ENCODE measurements at places on chromosomes 11 and 22.

DNA sequence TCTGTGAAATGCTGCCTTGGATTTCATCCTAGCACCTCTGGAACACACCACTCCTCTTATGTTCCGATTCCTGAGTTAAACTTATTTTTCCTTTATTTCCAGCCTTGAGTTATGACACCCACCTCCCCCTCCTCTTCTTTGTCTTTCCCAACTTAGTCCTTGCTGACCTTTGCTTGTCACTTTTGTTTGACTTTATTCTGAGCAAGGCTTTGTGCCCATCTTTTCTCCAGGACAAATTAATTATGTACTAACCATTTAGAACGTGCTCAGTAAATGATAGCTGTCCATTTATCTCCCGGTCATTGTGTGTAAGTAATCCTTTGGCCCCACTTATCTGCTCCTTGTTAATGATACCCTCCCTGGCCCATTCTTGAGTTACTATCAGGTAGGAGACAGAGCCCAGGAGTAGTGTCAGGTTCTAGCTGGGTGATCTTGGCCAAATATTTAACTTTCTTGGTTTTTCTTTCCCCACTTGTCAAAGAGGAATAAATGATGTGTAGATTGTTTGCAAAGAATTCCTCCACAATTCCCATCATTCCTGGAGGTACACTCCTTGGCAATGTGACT lies 44.2 kb downstream of the EXPH5 start:
- DNase-seq = no peak

- DNase-seq = peak; percentile 77
These were observed 50.5 kb downstream of the MAPK1 start for GRCh38 chr22:21816787-21817496.

GRCh38 chr22:36385491-36386350 lies 2.0 kb downstream of the MYH9 start:
- DNase-seq = no peak

GRCh38 chr11:46215208-46215931 lies 62.1 kb upstream of the CREB3L1 start:
- DNase-seq = no peak

DNA sequence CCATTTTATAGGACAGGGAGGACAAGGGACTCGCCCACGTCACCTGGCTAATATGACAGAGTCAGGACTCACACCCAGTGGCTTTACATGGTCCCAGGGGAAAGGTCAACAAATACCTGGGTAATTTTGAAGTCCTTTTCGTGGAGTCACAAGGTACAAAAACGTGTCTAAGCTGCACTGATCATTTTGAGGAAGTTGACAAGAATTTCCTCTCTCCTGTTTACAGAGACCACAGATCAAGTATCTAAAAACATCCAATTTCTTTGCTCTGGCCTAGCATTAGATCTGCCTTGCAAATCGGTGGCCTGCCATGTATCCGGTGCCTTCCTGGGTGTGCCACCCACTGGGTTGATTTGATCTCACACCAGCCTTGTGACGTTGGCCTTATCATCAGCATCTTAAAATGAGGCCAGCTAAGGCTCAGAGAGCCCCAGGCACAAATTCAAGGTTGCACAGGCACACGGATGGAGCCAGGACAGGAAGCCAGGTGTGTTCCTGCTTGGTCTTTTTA lies 17.6 kb downstream of the GDPD5 start:
- DNase-seq = peak; percentile 77

GRCh38 chr11:90288212-90288821 lies 65.5 kb upstream of the CHORDC1 start:
- DNase-seq = peak; percentile 20

DNA sequence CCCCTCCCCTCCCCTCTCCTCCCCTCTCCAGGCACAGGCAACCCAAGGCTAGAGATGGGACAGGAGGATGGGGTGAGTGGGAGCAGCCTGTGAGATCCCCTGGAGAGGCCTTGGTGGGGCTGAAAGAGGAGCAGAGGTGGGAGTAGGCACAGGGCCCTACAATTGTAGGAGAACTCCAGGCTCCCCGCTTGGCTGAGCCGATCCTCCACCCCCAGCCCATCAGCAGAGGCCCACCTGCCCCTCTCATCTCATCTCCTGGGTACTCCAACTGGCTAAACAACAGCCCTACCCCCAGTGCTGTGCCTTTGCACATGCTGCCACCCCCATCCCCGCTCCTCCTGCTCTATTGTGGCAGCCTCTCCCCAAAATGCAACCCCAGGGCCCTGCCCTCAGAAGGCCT lies 52.0 kb upstream of the A4GALT start:
- DNase-seq = no peak

DNA sequence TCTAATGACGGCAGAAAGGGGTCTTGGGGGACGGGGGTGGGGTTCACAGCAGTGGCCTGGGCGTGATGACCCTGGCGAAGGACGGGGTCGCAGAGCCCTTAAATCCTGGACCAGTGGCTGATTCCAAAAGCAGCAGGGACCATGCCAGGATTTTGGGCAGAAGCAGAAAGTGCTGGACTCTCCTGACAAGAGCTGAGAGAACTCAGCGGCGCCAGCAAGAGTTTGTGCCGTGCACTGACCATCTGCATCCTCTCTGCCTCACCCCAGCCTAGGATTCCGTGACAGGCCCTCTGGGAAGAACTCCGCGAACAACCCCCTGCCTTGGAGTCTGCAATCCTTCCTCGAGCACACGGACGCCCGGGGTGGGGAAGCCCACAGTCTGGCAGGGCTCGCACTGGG lies 644 bp upstream of the NDUFV1 start:
- DNase-seq = no peak

- no peak for DNase-seq
These were observed 191.4 kb downstream of the ARHGAP42 start for GRCh38 chr11:100878474-100878873.

DNA sequence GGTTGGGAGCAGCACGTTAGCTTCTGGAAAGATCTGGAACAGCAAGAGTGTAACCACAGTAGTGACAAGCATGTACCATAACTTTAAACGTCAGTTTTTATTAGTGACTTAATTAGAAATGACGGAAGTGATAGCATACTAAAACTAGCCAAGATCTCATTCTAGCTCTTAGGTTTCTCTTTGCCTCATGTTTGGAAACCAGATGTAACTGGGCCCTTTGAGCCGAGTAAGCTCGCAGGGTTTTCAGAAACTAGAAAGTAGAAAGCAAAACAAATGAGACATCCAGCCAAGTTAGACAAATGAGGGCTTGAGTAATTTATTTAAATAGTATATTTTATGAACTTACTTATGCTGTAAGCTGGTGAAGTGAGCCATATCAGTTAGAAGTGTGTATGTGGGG lies 40.2 kb upstream of the SLC5A12 start:
- DNase-seq = no peak

GRCh38 chr22:45554040-45554406 lies 51.3 kb downstream of the FBLN1 start:
- DNase-seq = no peak

DNA sequence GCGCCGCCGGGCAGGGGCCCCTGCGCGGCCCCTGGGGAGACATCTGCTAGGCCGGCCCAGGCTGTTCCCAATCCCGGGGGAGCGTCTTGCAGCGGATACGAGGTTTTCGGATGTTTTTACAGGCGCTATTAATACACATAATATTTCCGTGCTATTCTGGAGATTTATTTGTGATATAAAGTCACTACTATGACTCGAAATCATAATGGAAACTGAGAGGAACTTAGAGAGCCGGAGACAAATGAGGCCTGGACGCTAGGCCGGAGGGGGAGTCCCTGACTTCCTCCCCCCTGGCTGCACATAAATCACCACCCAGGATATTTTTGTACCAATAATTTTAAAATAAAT lies 91.7 kb upstream of the ANO1 start:
- no peak for DNase-seq

DNA sequence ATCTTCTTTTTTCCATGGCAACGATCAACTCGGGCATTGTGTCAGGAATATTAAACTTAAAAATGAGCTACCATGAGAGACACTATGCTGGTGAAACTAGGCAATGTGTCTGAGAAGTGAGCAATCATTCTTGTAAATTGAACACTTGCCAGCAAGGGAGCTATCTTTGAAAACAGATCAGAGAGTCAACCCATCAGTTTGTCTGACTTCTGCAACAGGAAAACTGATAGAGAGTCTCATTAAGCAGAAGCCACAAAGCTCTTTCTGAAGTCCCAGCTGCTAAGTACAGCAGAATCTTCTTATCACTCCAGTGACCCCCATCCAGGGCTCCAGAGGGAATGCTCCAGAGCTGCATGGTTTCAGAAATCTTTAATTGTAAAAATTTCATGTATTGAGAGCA lies 114.7 kb downstream of the MSANTD4 start:
- DNase-seq = peak; percentile 46

DNA sequence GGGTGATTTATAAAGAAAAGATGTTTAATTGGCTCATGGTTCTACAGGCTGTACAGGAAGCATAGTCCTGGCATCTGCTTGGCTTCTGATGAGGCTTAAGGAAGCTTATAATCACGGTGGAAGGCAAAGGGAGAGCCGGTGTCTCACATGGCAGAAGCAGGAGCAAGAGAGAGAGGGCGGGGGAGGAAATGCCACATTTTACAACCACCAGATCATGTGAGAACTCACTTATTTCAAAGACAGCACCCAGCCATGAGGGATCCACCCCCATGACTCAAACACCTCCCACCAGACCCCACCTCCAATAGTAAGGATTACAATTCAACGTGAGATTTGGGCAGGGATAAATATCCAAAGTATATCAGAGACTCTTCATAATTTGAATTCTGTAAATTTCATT lies 200.7 kb downstream of the MSANTD4 start:
- no peak for DNase-seq

GRCh38 chr11:111382451-111382850 lies 3.4 kb upstream of the POU2AF1 start:
- DNase-seq = no peak

GRCh38 chr11:126407101-126407521 lies 51.6 kb downstream of the ST3GAL4 start:
- DNase-seq = no peak

DNA sequence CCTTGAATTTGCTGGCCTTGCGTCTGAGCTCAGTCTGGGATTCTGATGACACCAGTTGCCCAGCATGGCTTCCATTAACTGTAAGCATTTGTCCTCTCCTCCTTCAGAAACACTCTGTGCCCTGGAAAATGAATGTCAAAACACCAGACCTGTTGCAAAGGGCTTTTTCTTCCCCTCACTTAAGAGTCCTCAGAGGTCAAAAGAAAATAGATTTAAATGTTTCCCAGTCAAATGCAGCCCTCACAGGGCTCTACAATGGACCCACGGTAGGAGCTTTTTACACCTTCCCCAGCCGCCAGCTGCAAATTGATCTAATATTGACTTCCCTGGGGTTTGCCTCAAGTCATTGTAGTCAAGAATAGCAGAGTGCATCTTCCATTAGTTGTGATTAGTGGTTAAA lies 332.2 kb downstream of the INSC start:
- no peak for DNase-seq

DNA sequence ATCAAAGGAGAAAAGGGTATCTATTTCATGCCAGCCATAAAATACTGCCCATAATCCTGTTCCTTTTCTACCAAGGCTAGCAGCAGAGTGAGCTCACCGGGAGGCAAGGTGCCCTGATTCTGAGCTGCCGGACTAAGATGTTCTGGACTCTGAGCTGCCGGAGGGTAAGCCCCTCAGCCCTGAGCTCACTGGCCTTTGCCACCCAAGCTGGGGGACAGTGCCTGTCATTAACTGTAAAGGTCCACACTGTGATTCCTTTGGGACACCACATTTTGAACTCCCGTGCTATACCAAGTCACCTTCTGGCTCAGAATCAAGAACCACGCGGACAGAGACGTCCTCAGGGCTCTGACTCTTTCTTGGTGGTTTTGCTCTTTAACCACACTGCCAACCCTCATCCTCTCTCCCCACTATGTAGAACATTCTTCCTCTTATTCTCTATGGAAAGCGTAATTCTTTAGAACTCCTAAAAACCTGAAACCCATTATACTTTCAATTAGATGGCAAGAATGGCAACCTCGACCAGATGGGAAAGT lies 88.4 kb upstream of the BID start:
- DNase-seq = no peak

DNA sequence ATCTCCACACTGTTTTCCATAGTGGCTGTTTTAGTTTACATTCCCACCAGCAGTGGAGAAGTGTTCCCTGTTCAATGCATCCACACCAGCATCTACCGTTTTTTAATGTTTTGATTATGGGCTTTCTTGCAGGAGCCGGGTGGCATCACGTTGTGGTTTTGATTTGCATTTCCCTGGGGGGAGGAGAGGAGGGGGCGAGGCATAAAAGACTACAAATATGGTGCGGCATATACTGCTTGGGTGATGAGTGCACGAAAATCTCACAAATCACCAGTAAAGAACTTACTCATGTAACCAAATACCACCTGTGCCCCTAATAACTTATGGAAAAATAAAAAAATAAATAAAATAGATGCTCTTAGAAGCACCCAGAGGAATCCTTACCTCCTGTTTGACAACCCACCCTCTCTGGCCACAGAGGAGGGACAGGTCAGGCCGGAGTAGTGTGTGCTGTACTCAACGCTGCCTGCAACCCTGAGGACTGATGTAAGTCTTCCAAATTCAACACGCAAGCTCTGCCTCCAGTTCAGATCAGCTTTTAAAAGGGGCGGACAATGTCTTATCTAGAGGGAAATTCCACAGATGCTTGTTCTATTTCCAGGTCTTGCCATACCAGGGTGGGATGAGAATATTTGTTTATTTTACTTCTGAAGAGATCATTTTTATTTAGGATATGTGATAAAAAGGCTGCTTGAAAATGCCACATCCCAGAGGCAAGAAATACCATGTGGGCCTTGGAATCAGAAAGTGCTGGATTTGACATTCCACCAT lies 329.6 kb upstream of the B3GAT1 start:
- no peak for DNase-seq

- peak; percentile 17 for DNase-seq
These were observed 12.1 kb downstream of the CPSF7 start for GRCh38 chr11:61417670-61418069.

- no peak for DNase-seq
These were observed 6.8 kb upstream of the CHRM1 start for GRCh38 chr11:62928011-62928410.

- no peak for DNase-seq
These were observed 243.6 kb downstream of the NELL1 start for GRCh38 chr11:20912922-20913512.

DNA sequence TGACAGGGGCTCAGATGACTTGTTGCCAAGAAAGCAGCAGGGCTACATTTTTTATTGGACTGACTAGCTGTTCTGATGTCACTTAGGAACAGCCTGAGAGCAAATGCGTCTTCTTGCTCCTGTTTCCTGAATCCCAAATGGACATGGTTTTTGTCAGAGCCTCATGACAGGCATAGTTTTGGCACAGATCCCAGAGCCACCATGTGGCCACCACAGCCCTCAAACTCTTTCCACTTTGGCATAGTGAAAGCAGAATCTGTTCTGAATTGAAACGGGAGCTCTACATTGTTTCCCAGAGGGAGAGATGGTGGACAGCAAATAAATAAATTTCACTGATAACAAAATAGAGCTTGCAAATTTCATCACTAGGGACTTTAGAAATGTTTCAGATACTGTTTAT lies 222.2 kb downstream of the C11orf87 start:
- peak; percentile 1 for DNase-seq
